ENCODE measurements at places on chromosomes 12 and 14. TPM values are rescaled to one million over a fixed set of nuclear protein-coding genes. Genes with fewer than 3 reads are reported as not detected.
A peak's percentile ranks its signal among the peaks of the same experiment; 100 is the strongest.

The RGS6 gene
- not detected for total RNA-seq

The CORO1C gene
- 208 TPM for total RNA-seq

The KLRG1 gene
- 1.9 TPM for total RNA-seq

The DDX51 gene
- 35.4 TPM for total RNA-seq

The AKAP5 gene
- total RNA-seq = 2.2 TPM

The GLI1 gene
- total RNA-seq = 22.6 TPM

The TPH2 gene
- 0.82 TPM for total RNA-seq

- DNase-seq = no peak
- H3K27me3 ChIP-seq = no peaks in the 10 kb centered on the region
- H3K27ac ChIP-seq = no peak overlapping the region
These were observed 62.2 kb downstream of the TSPAN11 start for GRCh38 chr12:30988646-30989286.

- no peak for DNase-seq
- H3K4me3 ChIP-seq = no peak overlapping the region
These were observed 16.7 kb downstream of the SNRNP35 start for GRCh38 chr12:123474485-123475245.

DNA sequence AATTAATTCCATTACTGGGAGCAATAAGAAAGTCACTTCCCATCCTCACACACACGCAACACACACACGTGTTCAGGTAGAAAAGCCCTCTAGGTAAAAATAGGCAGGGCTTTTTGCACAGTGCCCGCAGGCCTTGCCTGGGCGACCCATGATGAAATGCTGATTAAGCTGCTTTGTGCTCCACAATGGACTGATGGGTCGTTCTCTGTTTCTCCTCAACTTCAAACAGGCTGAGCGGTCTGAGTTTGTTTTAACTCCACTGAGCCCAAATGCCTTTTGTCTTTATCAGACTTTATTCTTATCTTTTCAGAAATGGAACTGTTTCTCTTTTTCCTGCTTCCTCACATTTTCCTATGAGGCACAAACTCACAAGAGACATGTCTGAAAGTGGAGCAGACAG, 9.4 kb upstream of the DACT1 start:
- H3K4me1 ChIP-seq = peaks cover 14% of the 10 kb centered on the region
- H3K4me3 ChIP-seq = no peak overlapping the region
- no peaks in the 10 kb centered on the region for H3K36me3 ChIP-seq
- no peak for DNase-seq
- H3K27ac ChIP-seq = no peak overlapping the region

DNA sequence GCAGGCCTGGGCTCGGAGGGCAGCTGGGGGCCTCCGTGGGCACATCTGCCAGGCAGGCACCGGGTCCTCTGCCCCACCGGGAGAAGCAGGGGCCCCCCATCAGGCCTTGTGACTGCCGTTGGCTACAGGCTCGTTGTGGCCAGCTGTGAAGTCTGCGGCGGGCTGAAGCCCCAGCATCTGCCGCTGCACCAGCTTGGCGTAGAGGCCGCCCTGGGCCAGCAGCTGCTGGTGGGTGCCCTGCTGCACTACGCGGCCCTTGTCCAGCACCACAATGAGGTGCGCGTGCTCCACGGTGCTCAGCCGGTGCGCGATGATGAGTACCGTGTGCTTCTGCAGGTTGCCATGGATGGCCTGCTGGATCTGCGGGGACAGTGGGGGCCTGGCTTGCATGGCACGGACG, 33.9 kb upstream of the VPS37B start:
- no peak for DNase-seq

GRCh38 chr12:11695321-11695720, 45.8 kb downstream of the ETV6 start:
- H3K36me3 ChIP-seq = no peaks in the 10 kb centered on the region
- no peak overlapping the region for H3K27ac ChIP-seq
- no peaks in the 10 kb centered on the region for H3K4me1 ChIP-seq
- no peak for DNase-seq
- no peaks in the 10 kb centered on the region for H3K27me3 ChIP-seq

- no peaks in the 10 kb centered on the region for H3K27me3 ChIP-seq
- no peak overlapping the region for H3K4me3 ChIP-seq
- H3K36me3 ChIP-seq = no peaks in the 10 kb centered on the region
These were observed 20.4 kb upstream of the TMEM260 start for GRCh38 chr14:56559182-56559581.

DNA sequence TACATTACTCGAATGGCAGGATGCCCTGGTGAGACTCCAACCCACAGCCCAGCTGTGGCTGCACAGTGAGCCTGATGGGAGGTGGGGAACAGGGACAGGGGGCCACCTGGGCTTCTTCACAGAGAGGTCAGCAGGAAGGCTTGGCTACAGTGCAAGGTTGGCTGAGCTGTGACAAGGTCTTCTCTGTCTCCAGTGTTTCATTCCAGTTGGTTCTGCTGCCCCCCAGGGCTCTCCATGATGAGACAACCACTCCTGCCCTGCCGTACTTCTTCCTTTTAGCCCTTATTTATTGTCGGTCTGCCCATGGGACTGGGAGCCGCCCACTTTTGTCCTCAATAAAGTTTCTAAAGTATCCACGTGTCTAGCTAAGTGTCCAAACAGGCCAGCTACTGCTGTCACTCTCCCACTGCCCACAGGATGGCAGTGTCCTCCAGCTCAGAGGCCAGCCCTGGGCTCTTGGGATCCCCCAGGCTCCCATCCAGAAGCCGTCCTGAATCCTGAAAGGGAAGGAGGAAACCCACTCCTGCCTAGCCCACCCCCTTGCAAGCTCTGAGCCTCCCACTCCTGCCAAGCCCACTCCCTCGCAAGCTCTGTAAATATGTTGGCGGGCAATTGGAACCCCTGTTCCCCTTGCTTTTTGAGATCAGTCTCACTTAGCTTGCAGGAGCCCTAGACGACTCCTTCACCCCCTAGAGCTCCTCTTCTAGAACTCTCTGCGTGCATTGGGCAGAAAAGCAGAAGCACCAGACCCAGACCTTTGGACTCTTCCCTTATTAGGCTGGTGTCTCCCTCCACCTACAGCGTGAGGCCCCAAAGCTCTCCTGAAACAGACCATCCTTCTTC, 5.4 kb downstream of the C1QL4 start:
- H3K4me3 ChIP-seq = no peak overlapping the region
- H3K36me3 ChIP-seq = peaks cover 38% of the 10 kb centered on the region
- H3K27ac ChIP-seq = no peak overlapping the region

GRCh38 chr14:41355866-41356265, 250.8 kb upstream of the LRFN5 start:
- no peak overlapping the region for H3K4me3 ChIP-seq
- H3K27me3 ChIP-seq = no peaks in the 10 kb centered on the region
- H3K4me1 ChIP-seq = no peaks in the 10 kb centered on the region
- no peak for DNase-seq
- no peak overlapping the region for H3K27ac ChIP-seq

- H3K27ac ChIP-seq = no peak overlapping the region
- H3K36me3 ChIP-seq = no peaks in the 10 kb centered on the region
- H3K4me1 ChIP-seq = no peaks in the 10 kb centered on the region
These were observed 165.1 kb upstream of the MGAT4C start for GRCh38 chr12:86421333-86421732.

- no peaks in the 10 kb centered on the region for H3K4me1 ChIP-seq
- H3K4me3 ChIP-seq = no peak overlapping the region
- H3K27ac ChIP-seq = no peak overlapping the region
These were observed 362.1 kb upstream of the STXBP6 start for GRCh38 chr14:25411781-25412757.

GRCh38 chr14:36915081-36915480, 253.4 kb downstream of the PAX9 start:
- no peaks in the 10 kb centered on the region for H3K4me1 ChIP-seq
- H3K27ac ChIP-seq = no peak overlapping the region
- no peak for DNase-seq
- no peaks in the 10 kb centered on the region for H3K36me3 ChIP-seq

DNA sequence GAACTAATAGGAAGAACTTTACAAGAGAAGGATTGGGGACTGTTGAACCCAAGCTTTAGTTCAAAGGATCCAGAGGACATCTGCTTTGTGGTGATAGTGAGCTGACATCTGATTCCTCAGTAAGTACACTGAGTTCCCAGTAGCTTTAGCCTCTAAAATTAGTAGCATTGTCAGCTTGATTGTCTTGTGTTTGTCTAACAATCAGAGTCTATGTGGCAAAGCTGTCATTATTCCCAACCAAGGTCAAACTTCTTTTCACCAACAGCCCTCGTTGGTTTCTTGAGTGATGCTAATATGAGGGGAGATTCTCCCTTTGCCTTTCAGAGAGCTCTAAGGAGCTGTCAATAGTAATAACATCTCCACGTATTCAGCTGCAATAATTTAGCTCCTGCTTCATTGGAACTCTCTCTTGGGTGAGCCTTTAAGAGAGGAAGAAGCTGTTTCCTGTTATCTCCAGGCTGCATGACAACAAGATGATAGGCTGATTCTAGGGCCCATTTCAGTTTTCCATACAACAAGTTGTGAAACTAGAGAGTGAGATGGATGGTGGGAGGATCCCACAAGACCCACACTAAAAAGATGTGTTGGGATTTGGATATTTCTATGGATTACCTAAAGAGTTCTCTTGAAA, 46.7 kb downstream of the TGFB3 start:
- H3K4me3 ChIP-seq = no peak overlapping the region
- no peaks in the 10 kb centered on the region for H3K27me3 ChIP-seq
- no peaks in the 10 kb centered on the region for H3K36me3 ChIP-seq

DNA sequence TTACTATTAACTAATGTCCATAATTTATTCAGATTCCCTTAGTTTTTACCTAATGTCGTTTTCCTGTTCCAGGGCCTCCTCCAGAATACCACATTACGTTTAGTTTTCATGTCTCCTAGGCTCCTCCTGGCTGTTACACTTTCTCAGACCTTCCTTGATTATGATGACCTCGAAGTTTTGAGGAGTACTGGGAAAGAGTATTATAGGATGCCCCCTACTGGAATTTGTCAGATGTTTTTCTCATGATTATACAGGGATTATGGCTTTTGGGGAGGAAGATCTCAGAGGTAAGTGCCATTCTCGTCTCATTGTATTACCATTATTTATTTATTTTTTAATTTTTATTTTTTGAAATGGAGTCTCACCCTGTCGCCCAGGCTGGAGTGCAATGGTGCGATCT, 17.7 kb upstream of the C1S start:
- H3K4me3 ChIP-seq = no peak overlapping the region
- no peak overlapping the region for H3K27ac ChIP-seq
- no peaks in the 10 kb centered on the region for H3K36me3 ChIP-seq
- peak; percentile 67 for DNase-seq
- no peaks in the 10 kb centered on the region for H3K4me1 ChIP-seq

- peak overlapping the region; percentile 55 for H3K4me3 ChIP-seq
- H3K27ac ChIP-seq = no peak overlapping the region
- peaks cover 7% of the 10 kb centered on the region for H3K4me1 ChIP-seq
These were observed 26.5 kb downstream of the ZBTB42 start for GRCh38 chr14:104827177-104828055.

DNA sequence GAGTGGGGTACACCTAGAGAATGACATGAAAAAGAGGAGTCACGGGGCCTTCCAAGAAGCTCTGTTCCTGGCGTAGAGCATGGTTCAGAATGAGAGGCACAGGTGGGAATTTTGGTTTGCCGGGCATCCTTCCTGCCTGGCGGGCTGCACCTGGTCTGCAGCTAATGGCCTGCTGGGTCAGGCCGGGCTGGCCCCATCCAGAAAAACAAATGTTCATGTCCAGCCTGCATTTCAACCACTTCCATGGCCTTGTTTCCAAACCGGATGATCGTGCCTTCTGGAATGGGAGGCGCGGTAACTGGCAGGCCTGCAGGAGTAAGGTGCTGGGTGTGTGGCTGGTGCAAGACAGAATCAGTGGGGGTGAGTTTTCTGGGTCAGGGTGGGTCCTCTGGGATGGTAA, 14.4 kb downstream of the TEAD4 start:
- no peak overlapping the region for H3K27ac ChIP-seq
- H3K36me3 ChIP-seq = peaks cover 3% of the 10 kb centered on the region
- H3K4me3 ChIP-seq = no peak overlapping the region

DNA sequence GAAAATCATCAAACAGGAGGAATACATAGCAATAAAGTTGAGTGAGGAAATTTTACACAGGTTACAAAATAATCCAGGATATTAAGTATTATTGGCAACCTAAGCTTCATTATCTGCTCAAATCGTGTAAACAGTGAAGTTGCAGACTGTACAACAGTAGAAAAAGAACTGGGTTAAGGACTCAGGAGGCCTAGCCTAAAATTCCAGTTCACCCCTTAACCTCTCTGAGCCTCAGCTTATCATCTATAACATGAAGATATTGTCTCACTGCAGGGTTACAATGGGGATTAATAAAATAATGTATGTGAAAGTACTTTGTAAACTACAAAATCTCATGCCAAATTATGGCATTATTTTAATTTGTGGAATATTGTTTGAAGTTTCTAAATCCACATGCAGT, 26.0 kb downstream of the DDHD1 start:
- H3K27ac ChIP-seq = no peak overlapping the region
- H3K4me1 ChIP-seq = peaks cover 4% of the 10 kb centered on the region
- no peaks in the 10 kb centered on the region for H3K36me3 ChIP-seq
- no peaks in the 10 kb centered on the region for H3K27me3 ChIP-seq
- no peak overlapping the region for H3K4me3 ChIP-seq

DNA sequence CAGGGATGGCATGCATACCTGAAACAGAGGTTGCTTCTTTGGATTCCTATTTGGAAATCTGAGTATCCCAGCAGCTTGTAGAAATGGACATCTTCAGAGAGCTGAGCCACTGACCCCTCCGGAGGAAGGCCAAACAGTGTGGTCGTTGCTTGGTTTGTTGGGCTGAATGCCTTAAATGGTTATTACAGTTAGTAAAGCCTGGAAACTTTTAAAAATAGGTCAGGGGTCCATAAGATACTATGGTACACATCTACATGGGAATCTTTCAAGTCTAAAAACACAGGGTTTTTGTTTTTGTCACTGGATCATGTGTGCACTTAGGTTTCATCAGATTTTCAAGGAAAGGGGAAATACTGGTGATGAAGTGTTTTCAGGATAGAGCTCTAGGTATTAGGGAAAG, 7.7 kb downstream of the DYRK2 start:
- H3K4me3 ChIP-seq = no peak overlapping the region
- H3K4me1 ChIP-seq = peaks cover 17% of the 10 kb centered on the region
- DNase-seq = no peak
- no peak overlapping the region for H3K27ac ChIP-seq
- H3K36me3 ChIP-seq = peaks cover 24% of the 10 kb centered on the region
- no peaks in the 10 kb centered on the region for H3K27me3 ChIP-seq

Data from A673 (cell line).